ENCODE measurements at places on chromosomes 4 and X. TPM values are rescaled to one million over a fixed set of nuclear protein-coding genes. Genes with fewer than 3 reads are reported as not detected.
A peak's percentile ranks its signal among the peaks of the same experiment; 100 is the strongest.

DNA sequence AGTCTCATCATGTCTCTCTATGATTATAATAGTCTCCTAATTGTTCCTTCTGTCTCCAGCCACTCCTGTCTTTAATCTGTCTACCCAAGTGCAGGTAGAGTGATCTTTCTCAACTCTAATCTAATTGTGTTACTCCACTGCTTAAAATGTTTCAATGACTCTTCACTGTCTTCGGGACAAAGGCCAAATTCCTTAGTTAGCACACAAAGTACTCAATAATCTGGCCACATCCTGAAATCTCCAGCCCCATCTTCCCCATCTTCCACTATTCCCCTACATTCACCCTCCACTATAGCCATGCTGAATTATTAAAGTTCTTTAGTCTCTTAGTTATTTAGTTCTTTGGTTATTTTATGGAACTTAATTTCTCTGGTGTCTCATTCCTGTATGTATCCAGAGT lies 353.3 kb downstream of the OPHN1 start:
- DNase-seq = no peak

The SOWAHD gene
- 1.1 TPM for polyA plus RNA-seq

DNA sequence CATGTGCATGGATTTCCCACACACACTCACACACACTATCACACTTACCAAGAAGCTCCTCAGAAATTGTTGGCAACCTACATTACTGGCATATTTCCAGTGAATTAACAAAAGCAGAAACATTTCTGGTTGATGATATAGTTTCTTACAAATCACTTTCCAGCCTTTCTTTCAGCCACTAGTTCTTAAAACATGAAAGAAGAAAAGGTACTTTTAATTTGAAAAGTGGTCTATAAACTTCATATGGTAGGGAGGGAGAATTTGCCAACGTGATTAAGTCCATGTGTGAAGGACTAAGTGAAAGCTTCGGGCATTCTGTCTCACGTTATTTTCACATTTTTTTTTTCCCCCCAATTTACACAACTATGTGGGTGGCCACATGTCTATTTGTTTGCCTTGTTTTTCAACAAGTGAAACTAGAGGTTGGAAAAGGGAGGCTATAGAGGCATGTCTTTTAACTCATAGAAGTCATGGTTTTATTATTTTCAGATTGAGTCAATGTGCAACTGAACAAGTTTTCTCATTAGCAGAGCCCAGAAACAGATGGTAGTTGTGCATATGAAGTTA lies 832.1 kb upstream of the INTU start:
- DNase-seq = peak; percentile 13

The LINC00632 gene
- polyA plus RNA-seq = 5.9 TPM

GRCh38 chr4:46931981-46932380 lies 22.9 kb upstream of the COX7B2 start:
- DNase-seq = no peak

- no peak for DNase-seq
Measured at GRCh38 chr4:135177321-135177720, 975.7 kb upstream of the PABPC4L start.

The GAB3 gene
- polyA plus RNA-seq = 5.2 TPM

DNA sequence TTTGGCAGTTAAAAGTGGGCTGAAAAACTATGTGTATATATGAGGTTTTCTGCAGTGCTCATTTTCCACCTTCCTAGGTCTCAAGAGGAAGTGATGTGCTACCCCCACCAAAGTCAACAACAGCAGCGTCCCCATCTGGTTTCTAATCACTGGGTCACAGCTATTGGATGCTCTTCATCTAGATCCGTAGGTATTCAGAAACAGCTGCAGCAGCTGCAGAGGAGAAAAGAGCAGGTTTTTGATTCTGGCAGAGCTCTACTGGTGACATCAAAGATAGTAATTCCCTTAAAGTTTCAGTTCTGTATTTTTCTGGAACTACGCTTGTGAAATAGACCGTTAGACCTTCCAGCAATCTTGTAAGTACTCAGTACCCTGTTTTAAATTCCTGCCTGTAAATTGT lies 5.8 kb upstream of the GUCY2F start:
- DNase-seq = no peak

- peak; percentile 65 for DNase-seq
Measured at GRCh38 chr4:111963158-111963700, 182.0 kb upstream of the FAM241A start.

DNA sequence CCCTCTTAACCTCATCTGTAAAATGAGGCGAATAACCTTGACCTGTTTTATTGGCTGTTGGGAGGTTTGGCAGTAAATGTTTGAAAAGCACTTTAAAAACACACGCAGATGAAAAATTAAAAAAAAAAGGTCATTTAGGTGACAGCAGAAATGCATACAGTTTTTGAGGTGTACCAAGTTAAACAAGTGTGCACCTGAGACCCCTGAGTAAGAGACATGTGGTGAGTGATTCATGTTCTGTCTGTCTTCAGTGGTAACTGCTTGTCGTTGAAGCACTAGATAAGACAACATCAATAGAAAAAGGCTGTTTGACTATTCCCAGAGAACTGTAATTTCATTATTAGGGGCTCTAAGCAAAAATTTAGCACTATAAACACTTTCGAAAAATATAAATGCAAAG lies 608.4 kb upstream of the PITX2 start:
- no peak for DNase-seq

DNA sequence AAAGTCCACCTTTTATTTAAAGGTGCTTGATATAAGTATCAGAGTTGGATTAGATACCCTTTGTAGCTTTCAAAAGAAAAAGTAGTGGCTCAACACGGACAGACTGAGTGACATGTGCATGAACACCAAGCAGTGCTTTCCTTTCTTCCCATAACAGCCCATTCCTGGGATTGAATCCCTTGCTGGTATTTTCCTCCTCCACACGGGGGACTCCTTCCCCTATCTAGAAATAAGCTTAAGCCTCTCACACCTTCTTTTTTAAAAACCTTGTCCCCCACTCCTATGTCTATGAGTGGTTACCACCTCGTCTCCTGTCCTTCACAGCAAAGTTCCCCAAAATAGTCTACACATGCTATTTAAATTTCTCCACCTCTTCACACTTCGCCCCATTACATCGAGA lies 5.1 kb downstream of the AP1S2 start:
- DNase-seq = no peak

- no peak for DNase-seq
Measured at GRCh38 chr4:168200685-168201084, 108.3 kb downstream of the ANXA10 start.

GRCh38 chrX:143642426-143642825 lies 6.5 kb upstream of the SLITRK4 start:
- DNase-seq = no peak

DNA sequence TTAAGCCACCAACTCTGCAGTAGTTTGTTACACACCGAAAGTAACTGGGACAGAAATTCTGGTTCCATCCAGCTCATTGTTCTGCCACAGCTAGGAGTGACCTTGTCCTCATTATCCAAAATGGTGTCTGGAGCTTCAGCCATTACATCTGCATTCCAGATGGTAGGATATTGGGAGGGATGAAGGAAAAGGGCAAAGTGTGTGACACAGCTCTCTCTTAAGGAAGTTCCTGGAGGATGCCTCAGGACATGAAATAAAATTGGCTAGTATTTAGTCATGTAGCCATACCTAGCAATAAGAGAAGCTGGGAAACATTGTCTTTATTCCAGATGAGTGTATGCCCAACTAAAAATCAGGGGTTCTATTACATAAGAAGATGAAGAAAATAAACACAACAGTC lies 262.0 kb downstream of the BCOR start:
- DNase-seq = no peak

GRCh38 chr4:151395873-151396272 lies 13.1 kb upstream of the FHIP1A start:
- no peak for DNase-seq

DNA sequence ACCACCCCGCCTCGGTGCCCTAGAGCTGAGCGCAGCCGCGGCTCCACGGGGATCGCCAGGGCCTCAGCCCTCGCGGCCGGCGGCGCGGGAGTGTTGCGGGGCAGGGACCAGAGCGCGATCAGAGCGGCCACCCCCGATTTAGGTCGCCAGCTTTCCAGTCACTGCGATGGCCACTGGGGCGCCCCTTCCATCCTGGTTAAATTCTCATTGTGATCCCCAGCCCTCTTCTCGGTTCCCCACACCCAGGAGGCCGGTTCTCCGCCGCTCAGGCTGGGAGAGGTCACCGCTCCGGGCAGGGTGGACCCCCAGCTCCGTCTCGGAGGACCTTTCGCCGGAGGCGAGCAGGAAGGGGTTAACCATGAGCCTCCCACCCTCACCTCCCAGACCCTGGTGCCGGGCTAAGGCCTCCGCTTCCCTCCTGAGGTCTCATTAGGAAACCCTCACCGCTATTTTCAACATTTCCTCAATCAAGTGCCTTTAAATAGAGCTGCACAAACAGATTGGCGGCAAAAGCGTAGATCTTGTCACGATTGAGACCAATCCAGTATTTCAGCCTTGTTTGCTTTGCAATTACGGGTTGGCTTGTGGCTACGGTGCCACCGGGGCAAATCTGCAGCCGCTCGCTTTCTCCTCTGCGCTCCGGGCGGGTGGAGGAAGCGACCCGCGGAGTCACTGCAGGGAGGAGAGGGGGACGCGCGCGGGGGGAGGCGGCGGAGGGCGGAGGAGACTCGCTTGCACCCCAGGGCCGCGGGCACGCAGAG lies 8.3 kb upstream of the HAND2 start:
- DNase-seq = no peak

GRCh38 chrX:19698122-19698521 lies 182.8 kb upstream of the MAP3K15 start:
- DNase-seq = no peak

The RGN gene
- polyA plus RNA-seq = 2.4 TPM

DNA sequence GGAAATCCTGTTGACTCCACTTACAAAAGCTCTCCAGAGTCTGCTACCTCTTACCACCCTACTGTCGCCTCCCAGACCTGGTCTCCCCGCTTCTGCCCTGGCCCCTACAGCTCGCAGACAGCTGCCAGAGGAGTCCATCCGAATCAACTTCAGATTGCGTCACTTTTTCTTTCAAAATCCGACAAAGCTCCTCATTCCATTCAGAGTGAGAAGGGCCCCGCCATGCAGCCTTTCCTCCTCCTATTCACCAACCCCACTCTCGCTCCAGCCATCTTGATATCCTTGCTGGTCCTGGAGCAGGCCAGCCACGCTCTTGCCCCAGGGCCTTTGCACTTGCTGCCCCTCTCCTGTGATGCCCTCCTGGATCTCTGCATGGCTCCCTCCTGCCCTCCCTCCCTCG lies 5.2 kb upstream of the OPN1LW start:
- DNase-seq = no peak

DNA sequence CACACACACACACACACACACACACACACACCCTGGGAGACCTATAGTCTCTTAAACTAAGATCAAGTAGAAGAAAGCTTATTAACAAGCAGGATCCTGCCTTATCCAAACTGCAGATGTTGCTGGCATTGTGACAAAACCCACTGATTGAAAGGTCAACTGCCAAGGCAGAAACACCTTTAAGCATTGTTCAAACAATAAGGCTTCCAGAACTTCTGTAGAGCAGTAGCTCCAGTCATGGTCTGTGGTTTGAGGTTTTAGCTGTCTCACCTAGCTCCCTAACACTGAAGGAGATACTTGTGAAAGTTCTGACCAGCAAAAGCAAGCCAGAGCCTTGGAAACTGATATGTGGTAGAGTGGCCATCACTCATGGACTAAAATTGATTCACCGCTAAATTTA lies 59.8 kb downstream of the PTCHD1 start:
- DNase-seq = no peak

DNA sequence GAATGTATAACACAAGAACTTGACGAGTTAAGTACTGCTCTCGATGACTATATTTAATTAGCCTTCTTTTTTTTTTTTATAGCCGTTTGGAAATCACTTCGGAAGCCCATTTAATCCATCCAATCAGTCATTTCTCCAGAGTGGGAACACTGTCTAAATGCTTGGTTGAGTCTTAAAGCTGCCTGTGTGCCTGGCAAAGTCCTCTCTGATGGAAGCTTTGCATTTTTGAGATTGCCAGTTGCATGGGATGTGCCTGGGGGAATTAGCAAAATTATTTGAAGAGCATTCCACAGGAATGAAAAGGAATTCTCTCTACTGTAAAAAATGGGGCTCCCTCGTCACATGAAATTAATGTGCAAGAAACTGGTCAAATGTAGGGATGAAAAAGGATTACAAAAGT lies 398.8 kb upstream of the RPS6KA3 start:
- no peak for DNase-seq

GRCh38 chrX:154696676-154697045 lies 43.3 kb upstream of the CTAG2 start:
- no peak for DNase-seq

All from hindlimb muscle (tissue), 1 donor.